ENCODE measurements at places on chromosomes 12 and 14.

- no peak for DNase-seq
Observed at GRCh38 chr14:65751510-65751909, 339.0 kb downstream of the FUT8 start.

- DNase-seq: no peak
Observed at GRCh38 chr12:82740129-82741000, 53.7 kb downstream of the TMTC2 start.

GRCh38 chr14:74519316-74520074 lies 25.9 kb downstream of the ISCA2 start:
- DNase-seq: no peak

- no peak for DNase-seq
Observed at GRCh38 chr12:92208613-92209121, 63.0 kb upstream of the BTG1 start.

- DNase-seq: no peak
Observed at GRCh38 chr12:56709759-56710376, 15.2 kb downstream of the NACA start.

DNA sequence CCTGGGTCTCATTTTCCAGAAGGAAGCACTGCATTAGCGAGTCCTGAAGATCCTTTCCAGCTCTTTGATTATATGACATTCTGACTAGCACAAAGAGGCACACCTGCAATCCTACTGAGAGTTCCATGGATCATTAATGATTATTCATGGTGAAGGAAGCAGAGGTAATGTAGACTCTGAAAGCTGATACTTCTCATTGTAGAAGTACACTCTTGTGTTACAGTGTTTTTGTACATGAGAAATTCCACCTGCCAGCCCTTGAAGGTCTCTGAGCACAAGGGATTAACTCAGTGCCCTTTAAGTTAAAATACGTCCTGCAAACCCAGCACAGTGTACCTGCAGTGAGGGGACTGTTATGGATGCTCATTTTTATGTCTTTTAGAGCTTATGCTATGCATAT lies 558.8 kb upstream of the FBXO33 start:
- no peak for DNase-seq

DNA sequence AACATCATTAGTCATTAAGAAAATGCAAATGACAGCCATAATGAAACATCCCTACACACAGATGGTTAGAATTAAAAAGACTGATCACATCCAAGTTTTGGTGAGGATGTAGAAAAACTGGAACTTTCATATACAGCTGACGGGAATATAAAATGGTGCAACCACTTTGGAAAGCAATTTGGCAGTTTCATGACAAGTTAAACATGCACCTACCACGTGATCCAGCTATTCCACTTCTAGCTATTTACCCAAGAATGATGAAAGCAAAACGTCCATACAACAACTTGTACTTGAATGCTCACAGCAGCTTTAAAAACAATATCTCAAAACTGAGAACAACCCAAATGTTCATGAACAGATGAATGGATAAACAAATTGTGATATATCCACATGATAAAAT lies 77.9 kb upstream of the AVPR1A start:
- DNase-seq: no peak

- DNase-seq: no peak
Observed at GRCh38 chr12:58648176-58648575, 272.1 kb downstream of the LRIG3 start.

GRCh38 chr12:12221560-12221959 lies 45.3 kb downstream of the LRP6 start:
- no peak for DNase-seq

GRCh38 chr12:93518725-93519124 lies 51.4 kb downstream of the MRPL42 start:
- DNase-seq: peak; percentile 78

DNA sequence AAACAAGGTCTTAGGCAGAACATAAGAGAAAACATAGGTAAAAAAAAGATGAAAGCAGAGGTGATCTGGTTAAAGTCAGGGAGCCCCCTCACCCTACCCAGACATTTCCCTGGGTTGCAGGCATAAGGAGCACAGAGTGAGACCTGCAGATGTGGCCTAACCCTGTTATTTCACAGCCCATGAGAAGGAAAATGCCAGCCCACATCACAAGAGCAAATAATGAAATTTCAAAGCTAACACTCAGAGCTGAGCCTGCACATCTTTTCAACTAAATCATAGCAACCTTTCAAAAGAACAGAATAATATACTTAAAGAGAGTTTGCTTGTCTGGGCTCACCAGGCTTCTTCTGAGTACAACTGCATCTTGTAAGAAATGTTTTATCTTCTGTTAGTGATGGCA lies 295.4 kb downstream of the RPAP3 start:
- no peak for DNase-seq

GRCh38 chr14:60965402-60965801 lies 15.5 kb downstream of the TRMT5 start:
- no peak for DNase-seq

GRCh38 chr14:90019824-90020523 lies 41.8 kb upstream of the KCNK13 start:
- peak; percentile 68 for DNase-seq

- DNase-seq: no peak
Observed at GRCh38 chr14:81331229-81332021, 68.7 kb downstream of the STON2 start.

GRCh38 chr12:116861320-116861719 lies 19.9 kb downstream of the HRK start:
- no peak for DNase-seq

GRCh38 chr14:105108516-105108864 lies 43.3 kb upstream of the GPR132 start:
- DNase-seq: no peak

GRCh38 chr14:84961637-84962036 lies 568.3 kb upstream of the FLRT2 start:
- no peak for DNase-seq

DNA sequence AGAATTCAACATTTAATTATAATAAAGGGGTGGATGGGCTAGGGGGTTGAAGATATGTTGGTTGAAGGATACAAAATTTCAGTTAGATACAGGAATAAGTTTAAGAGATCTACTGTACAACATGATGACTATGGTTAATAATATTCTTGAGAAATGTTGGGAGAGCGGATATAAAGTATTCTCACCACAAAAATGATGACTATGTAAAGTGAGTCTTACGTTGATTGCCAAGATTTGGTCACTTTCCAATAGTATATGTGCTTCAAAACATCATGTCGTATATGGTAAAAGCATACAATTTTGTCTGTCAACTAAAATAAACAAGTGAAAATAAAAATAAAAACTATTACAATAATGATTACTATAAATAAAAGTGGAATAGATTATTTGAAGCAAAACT lies 802.0 kb downstream of the C12orf50 start:
- no peak for DNase-seq

DNA sequence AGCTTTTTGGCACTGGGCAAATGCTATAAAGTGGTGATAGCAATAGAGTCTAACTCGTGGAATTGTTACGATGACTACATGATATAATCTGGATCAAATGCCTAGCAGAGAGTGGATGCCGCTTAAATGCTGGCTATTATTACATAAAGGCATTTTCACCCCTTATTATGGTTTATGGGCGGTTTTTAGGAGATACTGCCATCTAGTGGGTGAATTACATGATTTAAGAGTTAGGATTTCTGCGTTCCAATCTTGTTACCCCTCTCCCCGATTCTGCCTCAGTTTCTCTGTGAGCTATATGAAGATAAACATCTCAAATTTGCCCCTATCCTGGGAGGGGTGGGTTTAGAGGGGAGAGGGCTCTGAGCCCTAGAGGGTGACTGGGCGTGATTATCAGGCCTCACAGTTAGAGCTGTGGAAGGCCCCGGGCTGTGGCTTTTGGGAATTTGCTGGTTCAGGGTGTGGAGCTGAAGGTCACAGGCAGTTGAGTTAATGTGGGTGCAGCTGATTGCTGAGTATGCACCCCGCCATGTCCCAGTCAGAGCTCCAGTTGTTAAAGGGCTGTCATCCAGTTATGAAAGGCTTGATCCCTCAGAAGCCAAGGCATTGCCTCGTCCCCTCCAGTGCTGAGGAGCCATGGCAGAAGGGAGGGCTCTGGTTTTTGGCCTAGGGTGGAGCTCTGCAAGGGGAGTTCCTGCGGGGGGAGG lies 14.4 kb downstream of the CLSTN3 start:
- no peak for DNase-seq

- DNase-seq: no peak
Observed at GRCh38 chr14:65000898-65001591, 14.3 kb downstream of the FNTB start.

DNA sequence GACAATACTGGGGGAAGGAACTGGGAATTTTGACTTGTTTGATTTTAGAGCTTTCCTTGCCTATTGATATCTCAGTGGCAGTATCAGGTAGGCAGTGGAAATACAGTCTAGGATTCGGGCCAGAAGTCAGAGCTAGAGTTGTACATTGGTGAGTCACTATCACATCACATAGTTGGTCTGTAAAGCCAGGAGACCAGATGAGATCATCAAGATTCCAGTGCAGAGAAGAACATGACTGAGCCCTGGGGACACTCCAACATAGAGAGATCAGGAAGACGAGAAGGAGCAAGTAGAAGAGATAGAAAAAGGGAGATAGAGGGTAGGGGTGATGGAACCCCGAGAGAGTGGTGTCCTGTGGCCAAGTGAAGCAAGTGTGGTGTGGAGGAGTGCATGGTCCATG lies 46.6 kb upstream of the NR1H4 start:
- DNase-seq: no peak

GRCh38 chr14:47710581-47710980 lies 35.2 kb upstream of the MDGA2 start:
- DNase-seq: no peak

- DNase-seq: no peak
Observed at GRCh38 chr12:693934-694533, 30.8 kb upstream of the NINJ2 start.

DNA sequence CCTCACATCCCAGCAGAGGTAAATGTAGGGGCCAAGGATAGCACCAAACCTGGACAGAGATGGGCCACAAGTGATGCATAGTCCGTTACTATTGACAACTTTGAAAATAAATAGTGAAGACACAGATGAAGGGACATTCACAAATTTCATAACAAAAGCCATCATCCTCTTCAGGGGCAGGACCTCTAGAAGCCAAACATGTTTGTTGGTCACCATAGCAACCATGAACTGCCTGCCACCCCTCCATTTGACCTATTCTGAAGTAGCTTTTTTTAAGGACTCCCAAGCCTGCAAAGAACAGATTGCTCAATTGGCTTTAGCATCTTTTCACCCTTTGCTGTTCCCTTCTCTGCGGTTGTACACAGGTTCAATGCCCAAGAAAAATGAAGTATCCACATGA lies 35.7 kb upstream of the MDM1 start:
- peak; percentile 26 for DNase-seq

GRCh38 chr14:67435603-67436002 lies 23.6 kb upstream of the PLEK2 start:
- DNase-seq: no peak

DNA sequence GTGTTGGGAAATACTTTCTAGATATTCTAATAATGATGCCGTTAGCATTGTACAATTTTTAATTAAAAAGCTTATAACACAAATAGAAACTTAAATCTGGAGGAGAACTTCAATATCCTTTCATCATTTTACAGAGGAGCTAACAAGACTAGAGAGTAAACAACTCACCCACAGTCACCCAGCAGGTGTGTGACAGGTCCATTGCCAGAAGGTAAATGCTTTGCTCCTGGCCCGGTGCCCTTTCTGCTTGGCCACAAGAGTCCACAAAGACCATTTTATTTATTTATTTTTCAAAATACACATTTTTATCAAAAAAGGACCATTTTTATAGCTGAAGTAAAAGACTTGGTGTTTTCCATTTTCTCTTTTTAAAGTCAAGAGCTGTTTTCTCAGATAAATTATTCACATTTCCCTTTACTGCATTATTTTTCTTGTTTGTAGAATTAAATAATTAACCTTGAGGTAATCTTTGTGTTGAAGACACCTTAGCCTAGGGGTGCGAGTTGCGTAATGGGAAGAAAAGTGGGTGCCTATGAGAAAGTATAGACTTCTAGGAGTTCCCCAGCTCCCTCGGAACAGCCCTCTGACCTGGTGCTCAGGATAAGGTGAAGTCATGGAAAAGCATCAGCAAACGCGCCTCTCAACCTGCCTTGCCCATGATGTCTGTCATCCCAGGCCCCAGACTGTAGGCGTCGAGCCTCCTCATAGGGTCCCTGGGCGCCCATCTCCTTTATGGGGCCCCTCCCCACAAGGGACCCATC lies 26.3 kb upstream of the AMIGO2 start:
- DNase-seq: no peak

- no peak for DNase-seq
Observed at GRCh38 chr14:70654632-70655031, 12.9 kb downstream of the TTC9 start.

DNA sequence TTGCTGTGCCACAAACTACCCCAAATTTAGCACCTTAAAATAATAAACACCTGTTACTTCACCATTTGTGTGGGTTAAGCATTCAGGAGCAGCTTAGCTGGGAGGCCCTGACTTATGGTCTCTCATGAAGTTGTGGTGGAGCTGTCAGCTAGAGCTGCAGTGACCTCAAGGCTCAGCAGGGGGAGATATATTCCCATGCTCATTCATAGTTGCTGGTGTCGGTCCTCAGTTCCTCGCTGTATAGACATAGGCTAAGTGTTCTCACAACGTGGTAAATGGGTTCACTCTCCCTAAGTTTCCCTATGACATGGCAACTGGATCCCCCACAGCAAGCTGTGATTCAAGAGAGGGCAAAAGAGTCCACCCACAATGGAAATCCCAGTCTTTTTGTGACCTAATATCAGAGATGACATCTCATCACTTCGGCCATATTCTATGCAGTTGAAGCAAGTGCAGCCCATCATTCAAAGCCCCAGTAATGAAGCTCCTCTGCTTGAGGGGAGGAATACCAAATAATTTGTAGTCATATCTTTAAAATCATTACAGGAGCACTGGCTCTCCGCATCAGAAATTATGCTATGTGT lies 41.1 kb downstream of the PRB3 start:
- no peak for DNase-seq

GRCh38 chr14:32509632-32510187 lies 180.6 kb downstream of the AKAP6 start:
- no peak for DNase-seq

DNA sequence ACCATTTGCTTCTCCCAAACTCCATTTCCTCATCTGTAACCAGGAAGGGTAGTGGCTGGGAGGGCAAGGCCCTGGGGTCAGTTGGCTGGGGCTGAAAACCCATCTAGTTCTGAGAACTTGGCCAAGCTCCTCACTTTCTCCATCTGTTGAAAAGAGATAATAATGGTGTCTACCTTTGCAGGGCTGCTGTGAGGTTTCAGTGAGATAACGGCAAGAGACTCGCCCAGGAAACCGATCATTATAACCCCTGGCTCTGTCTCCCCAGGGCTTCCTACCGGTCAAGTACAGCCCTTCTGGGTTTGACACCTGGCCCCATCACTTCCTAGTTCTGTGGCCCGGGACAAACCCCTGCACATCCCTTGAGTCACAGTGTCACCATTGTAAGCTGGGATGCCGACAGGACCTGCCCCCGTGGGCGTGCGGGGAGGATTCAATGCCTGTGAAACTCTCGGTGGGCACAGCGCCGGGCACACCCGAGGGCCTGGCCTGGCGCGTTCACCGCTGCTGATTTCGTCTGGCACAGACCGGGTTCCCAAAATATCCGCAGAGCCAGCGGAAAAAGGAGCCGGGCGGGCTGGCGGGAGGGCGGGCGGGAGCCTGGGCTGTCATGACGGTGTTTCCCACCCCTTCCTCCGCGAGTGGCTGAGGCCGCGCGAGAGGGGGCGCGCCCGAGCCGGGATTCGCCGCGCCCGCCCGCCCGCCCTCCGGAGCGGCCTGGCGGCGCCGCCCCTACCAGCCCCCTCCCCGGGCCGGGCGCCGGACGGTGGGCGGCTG lies 4.4 kb downstream of the KMT5A start:
- DNase-seq: peak; percentile 94

- no peak for DNase-seq
Observed at GRCh38 chr12:68135520-68135919, 24.0 kb downstream of the IFNG start.

Data from esophagus muscularis mucosa (tissue), 4 donors.